ENCODE measurements at places on chromosomes 3 and 15. TPM values are rescaled to one million over a fixed set of nuclear protein-coding genes. Genes with fewer than 3 reads are reported as not detected.

PCBP4 gene
- 20.7 TPM for total RNA-seq

PLSCR4 gene
- 44.3 TPM for total RNA-seq

CKMT1B gene
- total RNA-seq = not detected

KCNMB3 gene
- total RNA-seq = 5.9 TPM

KLHL40 gene
- not detected for total RNA-seq

MYRIP gene
- 16.1 TPM for total RNA-seq

WNT5A gene
- total RNA-seq = 26.7 TPM

GRCh38 chr3:178561239-178561638 lies 25.0 kb downstream of the KCNMB2 start:
- H3K27me3 ChIP-seq = no peaks in the 10 kb centered on the region
- no peak for DNase-seq
- H3K4me3 ChIP-seq = no peak overlapping the region
- no peaks in the 10 kb centered on the region for H3K36me3 ChIP-seq

GRCh38 chr15:101110681-101111569 lies 140.9 kb downstream of the CHSY1 start:
- no peak overlapping the region for H3K27ac ChIP-seq
- no peaks in the 10 kb centered on the region for H3K27me3 ChIP-seq
- no peaks in the 10 kb centered on the region for H3K36me3 ChIP-seq

GRCh38 chr15:77974416-77975331 lies 102.8 kb downstream of the TBC1D2B start:
- no peak overlapping the region for H3K27ac ChIP-seq
- H3K4me1 ChIP-seq = no peaks in the 10 kb centered on the region
- no peaks in the 10 kb centered on the region for H3K36me3 ChIP-seq
- no peak overlapping the region for H3K4me3 ChIP-seq

- no peak overlapping the region for H3K4me3 ChIP-seq
- no peaks in the 10 kb centered on the region for H3K36me3 ChIP-seq
- peaks cover 47% of the 10 kb centered on the region for H3K27me3 ChIP-seq
- H3K27ac ChIP-seq = no peak overlapping the region
- DNase-seq = peak; percentile 18
Observed at GRCh38 chr15:65355173-65355987, 22.4 kb downstream of the IGDCC3 start.

- H3K36me3 ChIP-seq = no peaks in the 10 kb centered on the region
- H3K27me3 ChIP-seq = no peaks in the 10 kb centered on the region
- no peaks in the 10 kb centered on the region for H3K4me1 ChIP-seq
Observed at GRCh38 chr15:77706482-77707244, 74.0 kb upstream of the LINGO1 start.

GRCh38 chr15:85318048-85318731 lies 62.2 kb upstream of the AKAP13 start:
- no peaks in the 10 kb centered on the region for H3K27me3 ChIP-seq
- H3K4me1 ChIP-seq = peaks cover 2% of the 10 kb centered on the region
- H3K36me3 ChIP-seq = no peaks in the 10 kb centered on the region
- H3K4me3 ChIP-seq = no peak overlapping the region
- no peak overlapping the region for H3K27ac ChIP-seq
- DNase-seq = no peak

- H3K36me3 ChIP-seq = no peaks in the 10 kb centered on the region
- H3K27me3 ChIP-seq = no peaks in the 10 kb centered on the region
- no peak overlapping the region for H3K4me3 ChIP-seq
- H3K27ac ChIP-seq = peak overlapping the region; percentile 10
- H3K4me1 ChIP-seq = no peaks in the 10 kb centered on the region
- DNase-seq = no peak
Observed at GRCh38 chr3:111924283-111924682, 54.5 kb upstream of the ABHD10 start.

- no peak overlapping the region for H3K4me3 ChIP-seq
- no peaks in the 10 kb centered on the region for H3K36me3 ChIP-seq
- peaks cover 12% of the 10 kb centered on the region for H3K27me3 ChIP-seq
- peak overlapping the region; percentile 91 for H3K27ac ChIP-seq
- peaks cover 22% of the 10 kb centered on the region for H3K4me1 ChIP-seq
Observed at GRCh38 chr3:184523825-184524615, 37.6 kb upstream of the EPHB3 start.

- peak; percentile 76 for DNase-seq
- peak overlapping the region; percentile 55 for H3K27ac ChIP-seq
- peaks cover 14% of the 10 kb centered on the region for H3K4me1 ChIP-seq
- peaks cover 23% of the 10 kb centered on the region for H3K27me3 ChIP-seq
- no peaks in the 10 kb centered on the region for H3K36me3 ChIP-seq
Observed at GRCh38 chr3:142888099-142888480, 793 bp downstream of the PCOLCE2 start.

DNA sequence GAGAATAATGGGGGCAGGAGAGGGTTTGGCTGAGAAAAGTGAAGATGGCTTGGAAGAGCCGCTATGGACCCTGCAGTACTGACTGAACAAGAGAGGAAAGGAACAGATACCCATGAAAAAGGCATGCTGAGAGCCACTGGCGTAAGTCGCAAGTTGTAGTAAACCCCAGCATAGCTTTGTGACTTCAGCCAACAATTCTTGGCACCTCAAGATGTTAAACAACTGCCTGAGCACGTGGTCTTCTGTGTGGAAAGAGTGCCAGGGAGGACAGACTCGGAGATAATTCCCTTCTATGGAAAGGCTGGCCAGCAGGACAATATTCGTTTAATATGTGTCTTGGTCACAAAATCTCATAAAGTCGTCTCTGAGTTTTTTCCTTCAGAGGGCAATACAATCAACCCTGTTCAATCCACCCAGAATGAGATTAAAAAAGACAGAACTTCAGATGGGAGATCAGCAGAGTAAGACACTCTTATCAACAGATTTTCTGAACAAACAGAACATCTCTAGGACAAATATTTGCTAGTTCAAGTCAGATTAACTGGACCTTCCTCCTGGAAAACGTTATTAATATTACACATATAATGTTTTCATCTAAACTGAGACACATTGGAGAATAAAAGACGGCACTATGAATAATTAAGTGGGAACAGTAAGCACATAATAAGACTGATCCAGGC lies 49.2 kb downstream of the NEK10 start:
- H3K36me3 ChIP-seq = no peaks in the 10 kb centered on the region
- no peaks in the 10 kb centered on the region for H3K4me1 ChIP-seq
- no peaks in the 10 kb centered on the region for H3K27me3 ChIP-seq

GRCh38 chr3:71258116-71258515 lies 325.4 kb downstream of the FOXP1 start:
- no peaks in the 10 kb centered on the region for H3K27me3 ChIP-seq
- no peaks in the 10 kb centered on the region for H3K4me1 ChIP-seq
- no peak overlapping the region for H3K27ac ChIP-seq
- no peak overlapping the region for H3K4me3 ChIP-seq
- no peak for DNase-seq
- no peaks in the 10 kb centered on the region for H3K36me3 ChIP-seq

GRCh38 chr3:168139947-168140346 lies 44.2 kb upstream of the GOLIM4 start:
- no peaks in the 10 kb centered on the region for H3K4me1 ChIP-seq
- H3K27me3 ChIP-seq = no peaks in the 10 kb centered on the region
- no peaks in the 10 kb centered on the region for H3K36me3 ChIP-seq
- H3K27ac ChIP-seq = no peak overlapping the region
- H3K4me3 ChIP-seq = no peak overlapping the region
- no peak for DNase-seq

Data from spleen (tissue), 13 donors.